ENCODE measurements at places on chromosomes 12 and 14. TPM values are rescaled to one million over a fixed set of nuclear protein-coding genes. Genes with fewer than 3 reads are reported as not detected.

The SLC17A8 gene
- polyA plus RNA-seq, result 0.23 TPM

The TFCP2 gene
- polyA plus RNA-seq, result 54.1 TPM

The TRIP11 gene
- polyA plus RNA-seq, result 44.3 TPM

The ABCC9 gene
- polyA plus RNA-seq, result 25.3 TPM

The OSBPL8 gene
- polyA plus RNA-seq, result 76.6 TPM

The TSPAN8 gene
- polyA plus RNA-seq, result 35.7 TPM

The ETFBKMT gene
- 4.8 TPM for polyA plus RNA-seq

The MYO1H gene
- 2.5 TPM for polyA plus RNA-seq

The IL23A gene
- 0.67 TPM for polyA plus RNA-seq

The DNM1L gene
- polyA plus RNA-seq, result 91.4 TPM

The ACOT4 gene
- polyA plus RNA-seq, result 3.5 TPM

The DEPDC4 gene
- 4.6 TPM for polyA plus RNA-seq

DNA sequence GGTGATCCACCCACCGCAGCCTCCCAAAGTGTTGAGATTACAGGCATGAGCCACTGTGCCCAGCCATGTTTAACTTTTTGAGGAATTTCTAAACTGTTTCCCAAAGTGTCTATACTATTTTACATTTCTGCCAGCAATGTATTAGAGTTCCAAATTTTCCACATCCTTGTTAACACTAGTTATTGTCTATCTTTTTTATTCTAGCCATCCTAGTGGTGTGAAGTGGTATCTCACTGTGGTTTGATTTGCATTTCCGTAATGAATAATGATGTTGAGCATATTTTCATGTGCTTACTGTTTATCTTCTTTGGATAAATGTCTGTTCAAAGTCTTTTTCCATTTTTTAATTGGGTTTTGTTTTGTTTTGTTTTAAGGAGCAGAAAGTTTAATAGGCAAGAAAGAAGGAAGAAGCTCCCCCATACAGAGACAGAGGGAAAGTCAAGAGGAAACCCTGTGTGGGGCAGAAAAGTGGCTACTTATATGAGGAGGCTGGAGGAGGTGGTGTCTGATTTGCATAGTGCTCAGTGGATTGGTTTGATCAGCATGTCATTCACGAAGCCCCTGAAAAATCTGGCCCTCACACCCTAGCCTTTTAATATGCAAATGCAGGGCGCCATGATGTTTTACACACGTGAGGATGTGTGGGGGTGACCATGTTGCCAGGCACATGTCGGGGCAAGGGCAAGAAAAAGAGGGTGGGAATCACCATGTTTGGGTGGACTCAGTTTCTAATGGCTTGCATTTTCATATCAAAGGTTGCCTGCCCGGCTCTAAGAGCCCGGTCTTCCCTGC, 14.9 kb downstream of the TXNRD1 start:
- no peak for DNase-seq

GRCh38 chr12:57887631-57888408, 41.3 kb upstream of the CTDSP2 start:
- DNase-seq, result no peak

DNA sequence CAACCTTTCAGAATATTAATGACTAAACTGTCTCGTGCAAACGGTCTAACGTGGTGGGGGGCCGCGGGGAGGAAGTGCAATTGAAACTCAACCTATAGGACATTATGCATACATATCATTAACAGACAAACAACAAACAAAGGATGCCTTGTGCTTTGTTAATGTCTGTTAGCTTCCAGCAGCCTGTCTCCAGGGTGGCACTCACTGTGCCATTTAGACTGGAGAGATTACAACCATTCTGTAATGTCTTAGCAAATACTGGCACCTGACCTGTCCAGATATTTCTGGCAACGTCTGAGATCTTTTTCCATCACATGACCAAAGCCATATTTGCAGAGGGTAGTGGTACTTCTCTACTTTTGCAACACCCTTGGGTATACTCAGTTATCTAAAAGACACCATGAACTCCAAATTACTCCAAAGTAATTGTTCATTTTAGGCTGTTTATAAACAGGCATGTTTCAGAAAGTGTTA, 11.6 kb downstream of the BHLHE41 start:
- DNase-seq, result no peak

DNA sequence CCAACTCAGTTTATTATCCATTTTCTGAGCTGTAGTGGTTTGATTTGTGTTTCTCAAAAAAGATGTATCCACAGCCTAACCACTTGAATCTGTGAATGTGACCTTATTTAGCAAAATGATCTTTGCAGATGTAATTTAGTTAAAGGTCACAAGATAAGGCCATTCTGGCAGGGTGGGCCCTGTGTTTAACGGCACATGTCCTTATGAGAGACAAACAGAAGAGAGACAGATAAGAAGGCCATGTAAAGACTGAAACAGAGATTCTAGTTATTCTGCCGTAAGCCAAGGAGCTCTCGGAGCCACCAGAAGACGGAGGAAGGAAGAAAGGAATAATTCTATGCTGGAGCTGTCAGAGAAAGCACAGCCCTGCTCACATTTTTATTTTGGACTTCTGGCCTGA, 374.2 kb downstream of the PRKD1 start:
- DNase-seq, result no peak

DNA sequence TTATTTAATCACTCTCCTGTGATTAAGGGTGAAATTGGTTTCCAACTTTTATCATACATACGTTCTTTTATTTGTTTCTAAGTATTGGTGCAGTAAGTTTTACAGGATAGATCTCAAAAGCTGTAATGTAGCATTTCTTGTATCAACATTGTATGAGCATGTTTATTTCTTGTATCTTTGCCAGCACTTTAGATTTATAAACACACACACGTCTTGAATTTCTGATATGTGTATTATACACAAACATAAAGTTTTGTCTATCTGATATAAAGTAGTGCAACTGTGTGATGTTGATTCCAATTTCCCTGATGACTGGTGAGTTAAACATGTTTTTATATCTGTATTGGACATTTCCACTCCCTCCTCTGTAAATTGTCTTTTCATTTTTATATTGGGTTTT, 134.7 kb downstream of the NOVA1 start:
- DNase-seq, result no peak

GRCh38 chr14:33709711-33710110, 241.2 kb downstream of the EGLN3 start:
- no peak for DNase-seq

GRCh38 chr12:70644861-70645260, 7.6 kb upstream of the PTPRB start:
- DNase-seq, result no peak

DNA sequence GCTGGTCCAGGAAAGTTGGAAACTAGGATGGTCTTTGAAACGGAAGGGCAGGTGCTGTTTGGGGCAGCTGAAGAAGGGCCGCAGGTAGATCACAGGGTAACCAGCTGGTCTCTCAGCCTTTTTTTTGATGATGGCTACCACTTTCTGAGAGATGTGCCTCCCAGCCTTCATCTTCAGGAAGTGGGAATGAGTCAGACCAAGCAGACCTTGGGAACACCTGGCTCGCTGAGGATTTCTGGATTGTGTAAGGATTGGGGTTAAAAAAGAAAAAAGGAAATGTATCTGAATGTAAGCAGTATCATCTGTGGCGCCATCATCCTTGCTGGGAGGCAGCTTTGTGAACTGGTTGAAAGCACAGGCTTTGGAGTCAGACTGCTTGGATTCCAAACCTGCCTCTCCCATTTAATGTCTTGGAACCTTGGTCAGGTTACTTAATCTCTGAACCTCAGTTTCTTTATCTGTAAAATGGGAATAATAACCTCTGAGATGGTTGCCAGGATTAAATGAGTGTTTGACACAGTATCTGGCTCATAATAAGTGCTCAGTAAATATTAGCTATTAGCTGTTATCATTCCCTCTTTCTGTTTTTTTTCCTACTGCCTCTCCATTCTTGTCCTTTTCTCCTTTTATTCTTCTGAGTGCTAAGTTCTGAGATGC, 1.7 kb downstream of the PRPF40B start:
- no peak for DNase-seq

DNA sequence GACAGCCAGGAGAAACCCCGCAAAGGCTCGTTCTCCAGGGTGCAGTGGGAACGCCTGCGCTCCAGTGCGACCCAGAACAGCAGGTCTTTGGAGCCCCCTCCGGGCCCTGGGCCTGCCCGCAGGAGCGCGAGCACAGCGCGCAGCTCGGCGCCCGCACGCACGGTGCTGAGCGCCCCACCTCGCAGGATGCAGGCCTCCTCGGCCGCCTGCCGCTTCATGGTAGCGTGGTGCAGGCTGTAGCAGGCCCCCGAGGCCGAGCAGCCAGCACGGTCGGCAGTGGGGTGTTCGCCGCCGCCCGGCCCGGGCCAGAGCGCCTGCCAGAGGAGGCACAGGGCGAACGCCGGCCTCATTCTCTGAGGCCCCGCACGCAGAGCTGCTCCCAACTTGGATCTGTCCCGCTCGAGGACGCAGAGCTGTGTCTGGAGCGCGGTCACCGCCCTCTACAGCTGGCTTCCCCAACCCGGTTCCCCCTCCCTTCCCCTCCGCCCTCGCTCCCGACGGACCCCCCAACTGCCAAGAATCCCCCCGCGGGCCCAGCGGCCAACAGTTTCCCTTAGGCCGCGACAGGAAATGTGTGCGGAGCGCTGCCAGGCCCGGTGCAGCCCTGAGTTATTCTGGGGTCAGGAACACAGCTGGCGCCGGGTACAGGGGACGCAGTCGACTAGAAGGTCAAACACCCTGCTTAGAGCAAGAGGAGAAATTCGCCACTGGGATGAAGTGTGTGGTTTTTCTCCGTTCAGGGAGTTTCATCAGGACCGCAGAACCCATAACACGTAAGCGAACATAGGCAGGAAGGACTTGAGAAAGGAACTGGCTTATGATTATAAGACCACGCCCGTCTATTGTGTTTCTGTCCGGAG, at the start of gene CLEC14A:
CLEC14A (minus strand) TSS at position 421 of the 860 bp plus-strand sequence; CDS start at position 350, 71 bp downstream.
- DNase-seq, result peak; percentile 10

GRCh38 chr14:99522025-99522401, 40.8 kb downstream of the CCNK start:
- no peak for DNase-seq

GRCh38 chr12:66210840-66211239, 21.8 kb downstream of the IRAK3 start:
- no peak for DNase-seq

- no peak for DNase-seq
Observed at GRCh38 chr12:6641131-6641530, 5.4 kb upstream of the LPAR5 start.

DNA sequence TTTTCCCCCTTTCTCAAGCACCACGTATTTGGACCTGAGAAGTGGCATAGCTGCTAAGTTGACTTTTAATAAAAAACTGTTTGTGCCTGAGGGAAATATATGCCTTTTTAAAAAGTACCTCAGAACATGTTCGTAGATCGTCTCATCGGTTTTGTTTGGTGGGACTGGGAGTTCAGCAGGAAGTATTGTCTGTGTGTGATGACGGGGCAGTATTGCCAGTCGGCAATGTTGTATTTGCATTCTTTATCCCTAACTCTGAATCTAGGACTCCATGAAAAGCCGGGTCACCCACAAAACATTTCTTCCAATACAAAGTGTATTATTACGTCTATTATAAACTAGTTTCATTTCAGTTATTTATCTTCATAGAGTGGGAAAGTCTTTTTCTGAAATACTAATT, 19.7 kb upstream of the FGD4 start:
- no peak for DNase-seq
